ENCODE measurements at places on chromosomes 1 and 21.

DNA sequence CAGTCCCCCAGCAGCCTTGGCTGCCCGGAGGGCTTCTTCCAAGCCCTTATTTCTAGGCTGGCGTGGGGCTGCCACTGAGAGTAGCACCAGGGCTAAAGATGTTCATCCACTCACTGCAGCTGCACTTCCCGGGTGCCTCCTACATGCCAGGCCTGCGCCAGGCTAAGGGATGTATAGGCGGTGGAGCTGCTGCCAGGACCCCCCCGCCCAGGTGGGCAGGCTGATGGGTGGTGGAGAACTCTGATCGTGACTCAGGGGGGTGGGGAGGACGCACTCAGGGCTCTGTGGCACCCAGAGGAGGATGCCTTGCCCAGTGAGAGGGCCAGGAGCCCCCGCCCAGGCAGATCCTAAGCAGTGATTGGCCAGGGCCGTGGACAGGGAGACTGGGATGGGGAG is 34.1 kb downstream of the CFAP74 start:
- no peak for DNase-seq

- no peak for DNase-seq
These were observed 21.3 kb downstream of the TOR1AIP2 start for GRCh38 chr1:179856296-179856695.

GRCh38 chr1:57600424-57600823 is 176.6 kb upstream of the DAB1 start:
- DNase-seq = peak; percentile 82

GRCh38 chr1:166918088-166918955 is 42.3 kb upstream of the TADA1 start:
- no peak for DNase-seq

DNA sequence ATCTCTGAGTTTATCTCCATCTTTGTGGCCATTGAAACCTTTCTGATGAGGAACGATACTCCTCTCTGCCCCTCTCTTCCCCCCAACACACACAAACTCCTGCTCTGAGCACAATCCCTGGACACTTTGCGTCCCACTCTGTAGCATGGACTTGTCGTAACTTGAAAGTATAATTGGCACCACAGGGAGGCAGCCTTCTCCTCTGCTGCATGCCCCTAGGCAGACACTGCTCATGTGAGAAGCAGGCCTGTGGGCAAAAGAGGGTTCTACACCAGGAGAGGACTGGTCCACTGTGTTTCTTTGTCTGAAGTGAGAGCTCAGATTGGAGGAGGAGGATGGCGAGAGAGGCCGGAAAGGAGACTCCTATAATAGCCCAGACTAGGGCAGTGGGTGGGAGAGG is 3.8 kb upstream of the PARS2 start:
- no peak for DNase-seq

DNA sequence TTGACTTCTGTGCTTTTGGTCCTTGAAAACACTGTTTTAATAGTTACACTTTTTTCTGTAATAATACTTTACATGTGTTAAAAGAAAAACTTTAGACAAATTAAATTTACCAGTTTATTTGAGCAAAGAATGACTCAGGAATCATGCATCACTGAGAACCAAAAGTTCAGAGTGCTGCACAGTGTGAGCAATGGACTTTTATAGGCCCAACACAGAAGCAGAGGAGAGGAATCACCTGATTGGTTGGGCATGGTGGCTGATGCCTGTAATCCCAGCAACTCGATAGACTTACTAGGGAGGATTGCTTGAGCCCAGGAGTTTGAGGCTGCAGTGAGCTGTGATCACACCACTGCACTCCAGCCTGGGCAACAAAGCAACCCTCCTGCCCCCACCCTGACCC is 29.3 kb downstream of the ZNF648 start:
- no peak for DNase-seq

- DNase-seq = no peak
These were observed 35.8 kb downstream of the CELF3 start for GRCh38 chr1:151680826-151681225.

- no peak for DNase-seq
These were observed 9.2 kb upstream of the SERTAD4 start for GRCh38 chr1:210223226-210223904.

DNA sequence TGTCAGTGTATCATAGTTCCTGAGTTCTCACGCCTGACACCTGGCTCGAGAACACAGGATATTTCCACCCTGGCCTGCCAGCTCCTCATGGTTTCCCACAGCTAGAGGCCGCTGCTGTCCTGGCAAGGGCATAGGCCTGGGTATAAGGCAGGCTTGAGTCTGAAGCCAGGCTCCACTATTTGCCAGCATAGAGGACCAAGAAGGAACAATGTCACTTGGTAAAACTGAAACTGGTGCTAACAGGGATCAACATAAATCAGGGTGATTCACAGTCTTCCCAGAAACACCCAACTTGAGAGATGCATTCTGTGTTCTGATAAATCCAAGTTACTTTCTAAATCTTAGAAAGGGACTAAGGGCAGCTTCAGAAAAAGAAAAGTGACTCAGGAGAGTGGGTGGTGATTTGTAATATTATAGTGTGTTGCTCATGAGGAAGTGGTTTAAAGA is 6.9 kb upstream of the S100A2 start:
- DNase-seq = peak; percentile 81

- DNase-seq = peak; percentile 88
These were observed 926 bp upstream of the ATP1B1 start for GRCh38 chr1:169105434-169106094.

DNA sequence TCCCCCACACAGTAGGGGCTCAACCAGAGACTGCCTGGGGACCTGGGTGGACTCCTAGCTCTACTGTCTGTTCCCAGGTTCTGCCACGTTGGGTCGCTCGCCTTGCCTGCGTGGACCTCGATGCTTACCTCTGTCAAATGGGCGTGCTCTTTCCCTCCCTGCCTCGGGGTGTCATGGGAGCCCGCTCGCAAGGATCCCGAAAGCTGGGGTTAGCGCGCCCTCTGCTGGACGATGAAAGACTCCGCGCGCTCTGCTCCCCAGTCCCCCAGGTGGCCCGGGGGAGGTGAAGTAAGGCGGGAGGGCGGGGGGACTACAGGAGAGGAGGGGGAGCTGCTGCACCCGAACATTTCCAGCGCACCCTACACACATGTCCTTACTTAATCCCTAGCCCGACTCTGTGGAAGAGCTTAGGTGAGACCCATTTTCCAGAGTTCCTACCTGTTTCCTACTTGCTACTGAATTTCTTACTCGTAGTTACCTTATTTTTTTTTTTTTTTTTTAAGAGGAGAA is 2.3 kb upstream of the BSND start:
- peak; percentile 87 for DNase-seq

DNA sequence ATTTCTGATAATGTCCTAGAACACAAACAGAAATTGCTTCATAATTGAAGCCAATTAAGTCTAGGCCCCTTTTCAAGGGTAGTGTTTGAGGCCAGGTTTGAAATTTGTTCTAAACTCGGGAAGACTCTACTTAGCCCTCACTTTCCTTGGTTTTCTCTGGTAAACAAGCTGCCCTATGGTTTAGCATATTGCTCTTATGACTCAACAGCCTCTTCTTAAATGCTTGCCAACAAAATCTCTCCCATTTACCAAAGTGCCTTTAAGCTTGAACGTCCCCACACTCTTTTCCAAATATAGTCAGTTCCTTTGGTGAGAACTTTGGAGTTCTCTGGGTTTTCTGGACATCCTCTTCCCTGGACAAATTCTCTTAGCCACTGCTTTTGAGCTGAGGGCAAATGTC is 5.8 kb upstream of the LCE6A start:
- no peak for DNase-seq

DNA sequence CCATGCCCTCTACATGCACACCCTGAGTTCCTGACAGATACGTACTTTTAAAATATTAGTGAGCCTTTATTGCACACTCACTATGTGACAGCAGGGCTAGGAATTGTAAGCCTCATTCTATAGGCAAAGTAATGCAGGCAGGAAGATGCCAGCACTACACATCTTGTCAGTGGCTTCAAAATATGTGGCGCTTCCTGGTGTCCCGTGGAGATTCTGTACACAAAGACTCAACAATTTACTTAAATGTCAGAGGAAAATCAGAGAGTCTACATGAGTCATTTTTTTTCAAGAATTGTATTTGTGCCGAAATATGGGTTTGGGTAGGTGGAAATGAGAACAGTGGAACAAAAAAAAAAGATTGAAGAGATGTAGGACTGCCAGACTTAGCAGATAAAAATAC is 27.6 kb downstream of the RNASEL start:
- no peak for DNase-seq

DNA sequence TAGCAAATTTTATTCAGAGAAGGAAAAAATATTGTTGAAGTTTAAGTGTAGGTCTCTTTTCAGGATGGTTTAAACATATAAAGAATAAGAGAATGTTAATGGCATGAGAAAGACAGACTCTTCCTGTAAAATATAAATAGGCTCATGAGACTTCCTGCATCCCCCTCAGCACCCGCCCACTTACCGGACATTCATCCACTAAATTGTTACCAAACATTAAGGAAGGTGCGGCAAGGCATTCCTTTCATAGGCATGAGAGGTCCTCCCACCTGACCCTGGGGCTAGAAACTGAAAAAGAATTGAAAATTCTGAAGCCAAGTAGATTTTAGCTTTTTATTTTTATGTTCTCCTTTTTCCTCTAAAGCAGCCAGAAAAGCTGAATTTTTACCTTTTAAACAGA is 10.6 kb upstream of the USP1 start:
- no peak for DNase-seq

DNA sequence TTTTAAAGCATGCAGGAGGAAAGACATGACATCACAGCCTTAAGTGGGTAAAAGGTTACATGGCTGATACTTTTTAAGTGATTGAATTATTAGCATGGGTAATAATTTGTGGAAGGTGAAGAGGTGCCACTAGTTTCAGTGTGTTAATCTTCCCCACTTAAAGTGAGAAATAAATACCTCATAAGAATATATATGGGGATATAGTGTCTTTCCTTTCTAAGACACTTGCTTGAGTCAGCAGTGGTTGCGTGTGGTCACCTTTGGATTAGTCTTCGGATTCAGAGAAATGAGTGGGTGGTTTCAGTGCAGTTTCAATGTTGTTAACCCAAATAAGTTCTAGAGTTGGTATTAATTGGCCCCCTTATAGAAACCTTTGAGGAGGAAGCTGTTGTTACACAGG is 94.1 kb downstream of the ADGRL2 start:
- DNase-seq = no peak

GRCh38 chr1:109749221-109749620 is 8.4 kb upstream of the GSTM3 start:
- DNase-seq = no peak

GRCh38 chr1:203084588-203085527 is 954 bp downstream of the MYOG start:
- peak; percentile 78 for DNase-seq

DNA sequence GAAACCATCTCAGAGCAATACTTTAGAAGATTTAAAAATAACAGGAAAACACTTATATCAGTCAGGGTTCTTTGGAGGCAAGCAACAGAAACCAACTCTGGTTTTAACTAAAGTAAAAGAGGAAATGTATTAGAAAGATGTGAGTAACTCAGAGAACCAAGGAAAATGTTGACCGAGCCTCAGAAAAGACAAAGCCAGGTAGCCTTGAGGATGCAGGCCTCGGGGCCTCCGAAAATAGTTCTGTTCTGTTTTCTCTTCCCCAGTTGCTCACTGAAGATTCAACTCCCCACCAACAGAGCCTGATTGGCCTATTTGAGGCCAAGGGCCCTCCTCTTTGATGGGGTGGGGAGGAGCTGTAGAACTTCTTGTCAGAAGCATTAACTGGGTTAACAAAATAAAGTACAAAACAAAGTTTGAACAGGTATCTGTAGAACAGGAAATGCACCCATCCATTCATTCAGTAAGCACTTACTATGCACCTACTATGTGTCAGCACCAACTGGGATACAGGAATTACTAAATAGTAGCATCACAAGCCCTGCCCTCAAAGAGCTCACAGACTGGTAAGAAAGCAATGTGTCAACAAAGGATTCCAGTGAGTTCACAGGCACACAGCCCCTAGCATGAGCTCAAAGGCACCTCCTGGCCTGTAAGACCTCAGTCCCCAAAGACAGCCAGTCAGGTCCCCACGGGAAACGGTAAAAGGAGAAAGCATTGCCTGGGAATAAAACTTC is 12.6 kb downstream of the SLAMF8 start:
- no peak for DNase-seq

DNA sequence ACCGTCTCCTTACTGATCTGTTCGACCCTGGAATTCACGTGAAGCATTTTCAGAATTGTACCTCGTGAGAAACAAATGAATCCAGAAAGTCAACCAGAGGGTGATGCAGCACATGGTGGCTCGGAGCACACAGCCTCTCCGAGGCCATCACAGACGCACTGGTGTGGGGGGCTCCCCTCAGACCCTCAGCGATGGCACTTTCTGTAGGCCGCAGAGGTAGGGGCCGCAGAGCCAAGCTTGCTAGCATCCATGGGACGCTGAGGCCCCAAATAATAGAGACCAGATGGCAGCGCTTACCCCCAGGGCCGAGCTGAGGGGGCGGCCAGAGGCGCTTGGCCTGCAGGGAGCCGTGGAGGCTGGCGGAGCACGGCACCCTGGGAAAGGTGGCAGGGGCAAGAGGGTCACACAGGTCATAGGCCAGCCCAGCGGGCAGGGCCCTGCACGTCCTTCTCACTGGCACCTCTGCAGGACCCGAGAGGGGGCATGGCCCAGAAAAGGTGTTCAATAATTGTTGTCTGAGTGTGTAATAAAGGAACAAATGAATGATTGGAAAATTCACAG is 28.1 kb upstream of the COL6A2 start:
- peak; percentile 14 for DNase-seq

DNA sequence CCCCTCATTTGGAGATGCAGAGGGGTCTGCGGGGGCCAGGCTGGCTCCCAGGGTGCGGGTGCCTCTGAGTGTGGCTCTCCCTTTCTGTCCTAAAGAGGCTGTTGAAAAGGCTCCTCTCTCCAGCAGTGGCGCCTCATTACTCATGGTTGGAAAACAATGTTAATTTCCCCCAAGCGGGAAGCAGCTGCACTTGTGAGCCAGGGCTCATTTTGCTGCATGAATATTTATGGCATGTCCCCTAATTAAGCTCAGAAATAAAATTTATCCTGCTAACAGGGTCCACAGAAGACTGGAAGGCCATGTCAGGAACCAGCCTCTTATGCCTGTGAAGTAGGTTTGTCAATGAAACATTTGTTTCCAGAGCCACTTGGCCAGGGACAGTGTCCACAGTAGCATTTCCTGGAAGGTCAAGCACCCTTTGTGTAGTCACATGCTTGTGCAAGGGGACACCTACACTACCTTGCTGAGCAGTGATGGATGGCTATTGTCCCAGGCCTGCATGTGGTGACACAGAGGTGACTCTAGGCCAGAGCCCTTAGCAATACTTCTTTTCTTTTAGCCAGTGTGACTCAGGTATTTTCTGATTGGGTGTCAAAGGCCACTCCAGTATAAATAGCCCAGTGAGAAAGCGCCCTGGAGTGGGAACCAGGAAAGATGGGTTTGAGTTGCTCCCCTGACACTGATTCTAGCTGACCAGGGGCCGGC is 259.0 kb downstream of the FOXD2 start:
- DNase-seq = peak; percentile 20

DNA sequence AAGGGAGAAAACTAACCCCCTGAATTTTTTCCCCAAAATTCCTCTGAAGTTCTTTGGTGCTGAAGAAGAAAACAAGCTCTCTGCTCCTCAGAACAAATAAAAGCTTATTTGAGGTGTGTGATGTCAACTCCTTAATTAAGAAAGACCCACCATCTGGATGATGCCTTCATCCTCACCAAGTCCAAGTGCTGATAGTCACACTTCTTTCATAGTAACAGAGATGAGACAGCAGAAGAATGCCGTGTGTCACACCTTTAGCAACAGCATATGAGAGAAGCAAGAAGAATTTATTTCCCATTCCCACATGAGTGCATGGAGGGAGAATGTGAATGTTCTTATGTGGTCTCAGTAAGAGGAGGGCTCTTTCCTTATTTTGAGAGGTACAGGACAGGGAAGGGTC is 91.2 kb downstream of the TGFB2 start:
- DNase-seq = no peak
